AG04449 (cell line): ENCODE measurements at places on chromosomes 5 and 9.

- DNase-seq = no peak
Measured at GRCh38 chr9:125435776-125436612, 174.4 kb downstream of the GAPVD1 start.

- no peak for DNase-seq
Measured at GRCh38 chr5:137291436-137291835, 207.7 kb downstream of the SPOCK1 start.

- DNase-seq = no peak
Measured at GRCh38 chr5:2754581-2755075, 3.2 kb upstream of the IRX2 start.

- no peak for DNase-seq
Measured at GRCh38 chr9:37923118-37923795, 19.3 kb upstream of the SLC25A51 start.

GRCh38 chr9:133821601-133822429 lies 83.7 kb upstream of the SARDH start:
- DNase-seq = no peak

- no peak for DNase-seq
Measured at GRCh38 chr5:91434348-91434747, 51.2 kb upstream of the ARRDC3 start.

DNA sequence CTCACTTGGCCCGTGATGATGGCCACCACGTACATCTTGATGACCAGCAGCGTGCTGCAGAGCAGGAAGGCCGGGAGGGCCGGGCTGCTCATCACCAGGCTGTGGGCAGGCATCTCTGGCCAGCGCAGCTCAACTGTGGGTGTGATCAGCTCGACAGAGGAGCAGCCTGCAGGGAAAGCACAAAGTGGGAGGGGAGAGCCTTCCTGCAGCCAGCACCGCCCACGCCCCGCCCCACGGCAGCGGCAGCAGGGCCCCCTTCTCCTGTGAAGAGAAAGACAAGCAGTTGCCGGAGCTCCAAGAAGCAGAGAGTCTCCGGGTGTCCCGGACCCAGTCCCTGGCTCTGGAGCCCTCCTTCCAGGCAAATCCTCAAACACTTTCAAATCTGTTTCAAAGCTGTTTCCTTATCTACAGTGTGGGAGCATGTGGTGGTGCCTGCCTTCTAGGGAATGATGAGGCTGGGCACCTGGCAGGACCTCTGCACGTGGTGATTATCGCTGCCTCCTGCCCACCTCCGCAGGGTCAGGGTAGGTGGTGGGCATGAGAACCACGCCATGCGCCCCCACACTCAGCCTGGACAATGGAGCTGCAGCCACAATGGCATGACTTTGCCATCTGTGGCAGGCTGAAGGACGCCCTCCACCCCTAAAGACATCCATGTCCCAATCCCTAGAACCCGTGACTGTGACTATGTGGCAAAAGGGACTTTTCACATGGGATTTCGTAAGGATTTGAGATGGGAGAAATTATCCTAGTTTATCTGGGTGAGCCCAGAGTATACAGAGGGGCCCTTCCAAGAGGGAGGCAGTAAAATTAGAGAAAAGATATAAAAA lies at the start of gene PTGES:
Gene PTGES (minus strand): TSS at position 143 of the 830 bp plus-strand sequence. CDS start 30 bp downstream, at position 113.
- no peak for DNase-seq

DNA sequence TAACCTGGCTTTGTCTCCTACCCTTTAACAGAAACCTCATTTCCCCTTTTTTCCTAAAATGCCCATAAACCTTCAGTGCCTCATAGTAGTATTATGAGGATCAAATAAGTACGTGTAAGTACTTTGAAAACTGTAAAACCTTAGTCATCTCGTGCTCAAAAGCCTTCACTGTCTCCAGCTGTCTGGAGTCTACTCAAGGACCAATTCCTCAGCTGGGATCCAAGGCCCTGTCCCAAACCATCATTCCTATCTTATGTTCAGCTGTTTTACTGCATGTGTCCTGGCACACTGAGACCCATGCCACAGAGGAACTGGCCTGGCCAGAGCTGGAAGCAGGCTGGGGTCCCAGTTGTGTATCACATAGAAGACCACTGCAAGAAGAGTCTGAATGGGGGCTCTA lies 15.9 kb downstream of the ADAMTSL1 start:
- DNase-seq = no peak

GRCh38 chr5:77255617-77256016 lies 45.1 kb downstream of the PDE8B start:
- no peak for DNase-seq

DNA sequence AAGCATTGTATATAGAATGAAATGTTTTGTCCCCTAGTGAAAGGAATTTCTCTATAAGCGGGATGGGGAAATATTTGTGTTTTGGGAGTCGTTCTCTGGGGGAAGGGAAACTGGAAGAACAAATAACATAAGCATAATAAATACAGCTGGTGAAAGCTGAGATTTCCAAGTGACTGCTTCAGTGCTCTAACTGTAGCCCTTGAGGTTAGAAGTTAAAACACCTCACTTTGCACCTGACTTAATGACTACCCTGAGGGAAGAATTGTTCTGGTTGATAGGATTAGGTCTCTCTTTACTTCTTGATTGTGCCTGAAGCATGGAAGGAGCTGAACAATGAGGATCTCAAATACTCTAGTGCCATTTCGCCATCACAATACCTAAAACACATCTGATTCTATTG lies 307.4 kb downstream of the MAN2A1 start:
- DNase-seq = no peak

GRCh38 chr9:134984372-134985265 lies 66.9 kb upstream of the FCN1 start:
- DNase-seq = no peak

- DNase-seq = no peak
Measured at GRCh38 chr9:120555839-120556238, 24.1 kb downstream of the CDK5RAP2 start.

DNA sequence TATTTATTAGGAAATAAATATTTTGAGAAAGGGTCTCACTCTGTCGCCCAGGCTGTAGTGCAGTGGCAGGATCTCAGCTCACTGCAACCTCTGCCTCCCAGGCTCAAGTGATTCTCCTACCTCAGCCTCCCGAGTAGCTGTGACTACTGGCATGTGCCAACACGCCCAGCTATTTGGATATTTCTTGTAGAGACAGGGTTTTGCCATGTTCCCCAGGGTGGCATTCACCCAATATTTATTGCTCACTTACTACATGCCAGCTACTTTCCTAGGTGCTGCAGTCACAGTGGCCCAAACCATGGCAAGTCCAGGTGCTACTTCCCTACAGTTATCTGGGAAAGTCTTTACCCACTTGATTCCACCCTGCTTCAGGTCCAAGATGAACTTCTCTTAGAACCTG lies 8.3 kb upstream of the MED7 start:
- no peak for DNase-seq

GRCh38 chr5:76337953-76338451 lies 65.1 kb upstream of the IQGAP2 start:
- no peak for DNase-seq

DNA sequence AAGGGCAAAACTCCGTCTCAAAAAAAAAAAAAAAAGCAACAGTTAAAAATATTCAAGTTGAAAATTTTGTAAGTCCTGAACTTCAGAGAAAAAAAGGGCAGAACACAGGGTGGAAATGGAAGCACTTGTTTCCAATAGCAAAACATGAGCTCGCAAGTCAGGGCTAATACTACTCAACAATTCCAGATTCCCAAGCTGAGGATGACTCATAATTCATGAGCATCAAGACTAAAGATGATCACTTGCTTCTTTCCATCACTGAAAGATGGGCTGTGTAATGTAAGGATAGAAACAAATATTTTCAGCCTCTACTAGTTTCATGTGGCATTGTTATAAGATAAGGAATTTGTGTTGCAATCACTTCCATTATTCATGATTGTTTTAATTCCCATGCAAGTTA lies 33.5 kb upstream of the FST start:
- no peak for DNase-seq

DNA sequence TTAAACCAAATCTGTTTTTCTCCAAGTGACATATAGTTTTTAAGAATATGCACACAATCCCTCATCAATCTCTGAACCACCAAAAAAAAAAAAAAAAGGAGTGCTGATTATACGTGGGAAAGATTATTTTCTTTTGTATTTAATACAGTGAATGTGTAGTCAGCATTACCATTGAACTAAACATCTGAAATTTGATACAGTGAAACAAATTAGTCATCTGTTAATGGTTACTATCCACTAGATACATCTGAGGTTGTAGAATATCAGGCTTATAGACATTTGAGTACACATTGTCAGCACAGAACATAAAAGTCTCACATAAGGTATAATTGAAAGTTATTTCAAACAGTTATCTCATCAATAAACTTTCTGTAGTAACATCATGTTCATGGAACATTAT lies 87.0 kb downstream of the SLF1 start:
- no peak for DNase-seq

DNA sequence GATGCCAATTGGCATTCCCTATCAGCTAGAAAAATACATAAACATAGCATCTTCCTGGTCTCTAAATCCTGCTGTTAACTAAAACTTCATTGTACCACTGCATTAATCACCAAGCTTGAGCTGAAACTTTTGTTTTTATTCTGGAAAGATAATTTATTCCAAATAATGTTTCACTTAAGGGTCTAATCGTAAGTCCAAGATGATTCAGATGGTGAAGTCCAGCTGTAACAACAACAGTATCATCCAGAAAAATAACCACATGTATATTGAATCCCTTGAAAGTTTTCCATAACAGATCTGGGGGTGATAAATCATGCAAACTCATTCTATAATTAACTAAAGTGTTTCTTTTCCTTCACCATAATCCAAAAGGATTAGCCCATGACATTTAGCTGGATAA lies 23.9 kb downstream of the RORB start:
- no peak for DNase-seq

DNA sequence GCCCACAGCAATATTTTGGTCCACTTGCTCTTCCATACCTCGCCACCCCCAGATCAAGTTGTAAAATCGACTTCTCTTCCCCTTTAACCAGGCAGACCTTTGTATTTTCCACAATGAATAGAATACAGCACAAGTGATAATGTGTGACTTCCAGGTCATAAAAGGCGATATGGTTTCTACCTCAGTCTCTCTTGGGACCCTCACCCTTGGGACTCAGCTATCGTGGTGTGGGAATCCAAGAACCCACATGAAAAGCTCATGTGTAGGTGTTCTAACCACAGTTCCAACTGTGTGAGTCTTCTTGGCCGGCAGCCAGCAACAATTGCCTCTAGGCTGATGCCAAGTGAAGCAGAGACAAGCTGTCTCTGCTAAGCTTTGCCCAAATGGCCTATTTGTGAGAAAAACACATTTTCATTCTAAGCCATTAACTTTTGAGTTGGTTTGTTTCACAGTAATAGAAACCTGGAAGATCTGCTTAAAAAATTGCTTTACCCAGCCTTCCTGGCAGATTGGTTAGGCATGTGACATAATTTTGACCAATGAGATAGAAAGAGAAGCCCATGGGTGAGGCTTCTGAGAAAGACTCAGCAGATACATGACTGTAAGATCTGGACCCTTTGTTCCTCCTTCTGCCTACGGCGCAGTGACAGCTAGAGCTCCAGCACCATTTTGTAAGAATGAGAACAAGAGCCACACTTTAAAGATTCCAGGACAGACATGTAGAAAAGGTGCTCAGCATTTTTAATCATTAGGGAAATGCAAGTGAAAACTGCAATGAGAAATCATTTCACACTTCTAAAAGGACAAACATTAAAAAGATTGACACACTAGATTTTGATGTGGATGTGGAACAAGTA lies 18.3 kb upstream of the MLLT3 start:
- DNase-seq = no peak

GRCh38 chr9:104856413-104856941 lies 71.5 kb downstream of the ABCA1 start:
- no peak for DNase-seq

- DNase-seq = no peak
Measured at GRCh38 chr9:94949370-94949769, 222.9 kb downstream of the AOPEP start.

GRCh38 chr9:126379661-126380360 lies 53.2 kb downstream of the MVB12B start:
- DNase-seq = no peak

DNA sequence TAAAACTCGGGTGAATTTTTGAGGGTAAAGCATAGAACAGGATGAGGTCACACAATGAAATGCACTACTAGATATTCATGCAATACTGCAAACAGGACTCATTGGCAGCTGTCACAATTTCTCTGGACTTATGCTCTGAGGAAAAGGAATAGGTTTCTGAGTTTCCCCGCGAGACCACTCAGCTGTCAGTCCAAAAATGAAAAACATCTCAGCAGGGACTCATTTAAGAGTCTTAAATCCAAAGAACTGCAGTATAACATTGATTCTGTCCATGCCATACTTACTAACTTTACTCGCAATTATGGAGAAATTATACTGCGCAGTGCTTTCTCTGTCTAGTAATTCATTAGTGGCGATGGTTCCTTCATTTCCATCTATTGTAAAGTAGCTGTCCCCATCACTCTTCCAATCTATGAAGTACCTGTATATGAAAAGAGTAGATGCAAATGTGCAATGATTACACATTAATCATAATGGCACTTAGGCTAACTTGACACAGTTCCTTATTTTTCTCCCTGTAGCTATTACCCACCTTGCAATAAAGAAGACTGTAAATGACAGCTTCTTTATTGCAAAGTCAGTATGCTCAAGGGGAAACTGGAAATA lies 1070.0 kb downstream of the CDH12 start:
- no peak for DNase-seq

DNA sequence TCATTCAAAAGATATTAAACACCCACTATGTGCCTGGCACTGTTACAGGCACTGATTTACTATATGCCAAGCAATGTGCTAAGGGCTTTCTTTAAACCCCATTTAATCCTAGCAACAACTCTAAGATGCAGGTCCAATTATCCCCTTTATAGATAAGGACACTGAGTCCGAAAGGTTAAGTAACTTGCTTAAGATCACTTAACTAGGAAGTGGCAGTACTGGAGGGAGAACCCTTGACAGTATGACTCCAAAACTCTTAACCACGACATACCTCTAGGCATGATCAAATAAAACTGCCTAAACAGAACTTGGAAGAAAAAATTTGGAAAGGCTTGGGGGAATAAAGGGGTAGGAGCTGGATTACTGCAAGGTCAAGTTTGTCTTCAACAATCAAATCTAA lies 1.7 kb downstream of the RAB14 start:
- no peak for DNase-seq

DNA sequence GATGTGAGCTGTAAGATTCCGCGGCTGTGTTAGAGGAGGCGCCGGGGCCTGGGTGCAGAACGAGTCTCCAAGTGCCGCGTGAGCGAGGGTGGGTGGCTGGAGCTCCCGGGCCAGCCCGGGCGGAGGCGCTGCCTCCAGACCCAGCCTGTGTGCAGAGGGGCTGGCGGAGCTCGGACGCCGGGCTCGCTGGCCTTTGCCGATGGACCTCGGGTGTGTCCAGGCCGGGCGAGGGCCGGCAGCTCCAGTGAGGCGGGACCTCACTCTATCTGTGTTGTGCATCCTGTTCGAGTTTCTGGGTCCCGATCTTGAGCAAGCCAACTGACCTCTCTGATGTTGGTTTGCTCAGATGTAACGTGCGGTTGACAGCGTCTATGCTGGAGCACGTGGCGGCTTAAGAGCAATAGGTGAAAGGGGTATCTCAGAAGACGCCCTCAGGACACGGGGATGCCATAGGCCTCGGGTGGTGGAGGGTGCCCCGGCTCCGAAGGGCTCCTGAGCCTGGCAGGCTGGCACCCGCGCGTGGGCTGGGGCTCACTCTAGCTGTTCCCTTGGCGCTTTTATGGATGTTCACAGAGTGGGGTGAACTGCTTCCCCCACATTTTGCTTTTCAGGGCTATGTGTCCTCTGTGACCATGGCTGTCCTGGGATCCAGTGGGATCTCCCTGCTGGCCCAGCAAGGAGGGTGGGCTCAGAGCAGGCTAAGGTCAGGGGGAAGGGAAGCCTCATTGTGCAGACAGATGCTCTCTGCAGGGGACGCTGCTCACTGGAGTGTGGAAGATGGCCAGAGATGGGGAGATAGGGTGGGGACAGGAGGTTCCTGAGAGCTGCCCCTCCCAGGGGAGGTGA lies 69.8 kb downstream of the MRPL36 start:
- DNase-seq = no peak
